Caki2 (cell line): ENCODE measurements at places on chromosomes 13 and 19. TPM values are rescaled to one million over a fixed set of nuclear protein-coding genes. Genes with fewer than 3 reads are reported as not detected.

Gene B3GNT8
- total RNA-seq = 0.41 TPM in 1 of 2 replicates, not detected in the other

- DNase-seq = no peak
Measured at GRCh38 chr13:99884913-99885312, 86.7 kb downstream of the ZIC5 start.

Gene ATP4B
- total RNA-seq = not detected in 2 replicates

- no peak for DNase-seq
Measured at GRCh38 chr19:51615991-51616390, 14.2 kb downstream of the SIGLEC5 start.

DNA sequence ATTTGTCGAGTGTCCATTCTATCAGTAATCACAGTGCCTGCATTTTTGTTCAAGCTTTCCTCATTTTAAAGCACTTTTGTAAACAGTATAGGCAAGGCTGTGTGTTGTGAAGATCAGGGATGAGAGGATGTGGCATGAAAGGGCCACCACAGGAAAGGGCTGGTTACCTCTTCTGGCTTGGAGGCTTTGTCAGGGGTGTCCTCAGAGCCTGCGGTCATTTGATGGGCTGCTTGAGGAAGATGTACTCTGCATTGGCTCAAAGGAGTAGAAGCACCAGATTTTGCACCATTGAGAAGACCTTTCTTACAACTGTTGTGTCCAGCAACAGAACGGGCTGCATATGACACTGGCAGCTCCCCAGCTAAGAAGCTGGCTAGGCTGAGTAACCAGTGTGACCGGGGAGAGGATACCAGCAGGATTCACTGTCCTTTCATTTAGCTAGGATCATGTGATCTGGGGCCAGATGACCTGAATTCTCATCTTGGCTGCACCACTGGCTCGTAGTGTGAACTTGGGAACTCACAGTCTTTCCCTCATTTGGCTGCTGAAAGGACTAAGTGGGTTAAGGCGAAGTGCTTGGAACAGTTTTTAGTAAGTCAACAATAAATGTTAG is 380.2 kb downstream of the FGF9 start:
- DNase-seq = no peak

Gene ZNF543
- total RNA-seq = 9.2 and 9.3 TPM in 2 replicates

DNA sequence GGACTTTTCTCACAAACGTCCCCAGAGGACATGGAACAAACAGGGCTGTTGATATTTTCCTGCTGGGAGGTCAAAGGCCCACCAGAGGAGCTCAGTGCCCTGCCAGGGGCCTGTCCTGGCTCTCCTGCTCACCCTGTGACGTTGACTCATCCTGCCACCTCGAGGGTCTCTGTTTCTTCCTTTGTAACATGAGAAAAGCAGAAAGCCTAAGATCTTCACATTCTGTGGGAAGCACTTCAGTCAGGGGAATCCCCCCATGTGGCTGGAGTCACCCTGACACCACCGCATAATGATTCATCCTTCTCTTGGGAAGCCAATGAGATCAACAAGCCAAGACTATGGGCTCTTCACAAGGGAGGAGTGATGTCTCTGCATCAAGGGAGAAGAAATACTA is 147.9 kb downstream of the KATNAL1 start:
- peak; percentile 84 for DNase-seq

- DNase-seq = no peak
Measured at GRCh38 chr19:41415154-41415571, 12.0 kb downstream of the B3GNT8 start.

Gene TBC1D4
- 9.0 and 14.9 TPM in 2 replicates for total RNA-seq

Gene RFPL4A
- not detected in 2 replicates for total RNA-seq

- no peak for DNase-seq
Measured at GRCh38 chr19:47507924-47508553, 6.8 kb downstream of the NAPA start.

DNA sequence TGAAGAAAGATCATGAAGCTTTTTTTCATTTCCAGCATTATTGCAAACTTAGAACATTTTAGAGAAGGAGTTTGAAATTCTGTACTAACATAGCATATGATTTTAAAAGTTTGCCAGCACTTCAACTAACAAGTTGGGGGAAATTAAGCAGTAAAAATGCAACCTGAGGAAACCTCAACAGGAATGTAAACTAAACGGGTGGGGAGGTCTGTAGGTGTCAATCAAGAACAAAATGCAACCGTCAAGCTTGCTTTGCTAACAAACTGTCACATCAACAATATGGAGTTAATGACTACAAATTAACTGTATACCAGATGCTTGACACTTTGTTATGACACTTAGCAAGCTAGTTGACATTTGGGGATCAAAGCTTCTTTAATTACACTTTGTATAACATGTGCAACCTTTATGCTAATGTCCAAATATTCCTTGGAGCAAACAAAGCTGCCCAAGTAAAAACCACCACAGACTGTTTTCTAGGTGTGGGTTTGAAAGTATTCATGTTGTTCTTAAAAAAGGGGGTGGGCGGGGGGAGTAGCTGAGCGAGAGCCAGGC is 52.1 kb downstream of the DACH1 start:
- DNase-seq = no peak

DNA sequence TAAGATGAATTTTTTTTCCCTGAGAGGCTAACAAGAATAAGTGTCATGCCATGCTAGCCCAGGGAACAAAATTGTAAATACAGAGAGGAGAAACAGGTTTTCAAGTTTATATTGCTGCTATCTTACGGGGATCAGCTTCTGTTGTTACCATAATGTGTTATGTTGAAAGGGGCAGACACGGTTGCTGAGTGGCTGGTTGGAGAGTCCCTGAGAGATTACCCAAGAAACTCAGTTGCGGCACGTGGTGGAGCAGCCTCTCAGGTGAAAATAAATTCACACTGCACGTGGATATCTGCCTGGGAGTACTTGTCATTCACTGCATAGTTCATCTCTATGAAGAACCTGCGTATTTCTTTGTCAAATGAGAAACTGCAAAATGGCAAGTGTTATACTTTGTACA is 293.6 kb downstream of the TDRD3 start:
- DNase-seq = no peak

DNA sequence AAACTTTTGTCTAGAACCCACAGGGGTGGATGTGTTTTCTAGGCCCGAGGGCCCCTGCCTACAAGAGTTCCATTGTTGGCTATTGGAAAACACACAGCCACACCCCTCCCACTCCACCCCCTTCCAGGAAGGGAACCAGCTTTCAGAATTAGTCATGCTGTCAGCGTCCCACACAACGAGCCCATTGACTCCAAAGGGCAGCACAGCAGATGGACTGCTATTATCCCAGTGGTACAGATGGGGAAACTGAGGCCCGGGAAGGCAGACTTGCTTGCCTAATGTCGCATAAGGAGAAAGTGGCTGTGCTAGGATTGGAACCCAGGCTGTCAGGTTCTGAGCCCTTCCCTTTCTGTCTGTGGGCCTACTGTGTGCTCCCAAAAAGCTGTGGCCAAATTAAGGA is 8.1 kb upstream of the FXYD3 start:
- no peak for DNase-seq

Gene CEACAM16
- not detected in 2 replicates for total RNA-seq

GRCh38 chr19:43425567-43426392 is 11.1 kb downstream of the TEX101 start:
- peak; percentile 66 for DNase-seq

Gene SERP2
- total RNA-seq = not detected in 2 replicates

- no peak for DNase-seq
Measured at GRCh38 chr19:47022140-47022536, 2.5 kb downstream of the NPAS1 start.

Gene LIG4
- total RNA-seq = 0.75 and 2.6 TPM in 2 replicates

GRCh38 chr19:16561382-16561781 is 10.8 kb downstream of the SLC35E1 start:
- DNase-seq = no peak

Gene SHC2
- 0.98 and 1.2 TPM in 2 replicates for total RNA-seq

Gene ZSCAN1
- total RNA-seq = 5.0 TPM in 1 of 2 replicates, not detected in the other

GRCh38 chr13:67632590-67632989 is 402.5 kb upstream of the PCDH9 start:
- no peak for DNase-seq

Gene BEST2
- total RNA-seq = not detected in 2 replicates

GRCh38 chr13:46893798-46894560 is 2.9 kb downstream of the HTR2A start:
- peak; percentile 53 for DNase-seq

Gene NCAN
- not detected in 2 replicates for total RNA-seq

DNA sequence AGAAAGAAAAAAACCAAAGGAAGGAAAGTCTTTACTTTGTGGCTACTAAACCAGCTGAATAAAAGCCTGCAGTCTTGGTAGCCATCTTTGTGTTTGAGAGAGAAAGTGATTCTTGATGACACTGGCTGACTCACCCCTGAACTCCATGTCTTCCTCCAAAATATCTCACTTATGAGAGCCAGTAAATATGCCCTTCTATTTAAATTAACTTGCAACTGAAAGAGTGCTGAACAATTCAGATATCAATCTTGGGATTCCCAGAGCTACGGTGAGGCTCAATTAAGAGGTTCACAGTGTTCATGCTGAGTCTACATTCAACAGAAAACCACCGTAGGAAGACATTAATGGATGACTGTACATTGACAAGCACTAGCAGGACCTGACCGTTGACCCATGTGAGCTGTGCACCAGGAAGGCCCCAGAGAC is 57.9 kb downstream of the KCTD12 start:
- DNase-seq = no peak

- DNase-seq = no peak
Measured at GRCh38 chr19:39351537-39352064, 9.4 kb downstream of the SAMD4B start.

Gene LILRB5
- total RNA-seq = not detected in 2 replicates

DNA sequence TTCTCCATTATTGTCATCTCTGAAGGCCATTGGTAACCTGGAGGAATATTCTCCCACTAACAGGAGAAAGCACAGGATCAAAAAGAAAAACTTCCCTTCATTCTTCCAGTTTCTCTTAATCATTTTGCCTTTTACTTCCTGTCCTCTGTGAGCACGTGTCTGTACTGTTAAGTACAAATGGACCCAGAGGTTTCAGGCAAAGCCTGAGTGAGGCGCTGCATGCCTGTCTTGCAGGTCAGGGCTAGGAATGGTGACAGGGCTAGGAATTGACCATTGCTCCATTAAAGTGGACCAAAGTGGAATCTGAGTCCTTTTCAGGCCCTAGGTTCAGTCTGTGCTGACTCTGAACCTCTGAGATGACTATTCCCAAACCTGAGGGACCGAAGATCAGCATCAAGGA is 326.7 kb downstream of the SHISA2 start:
- no peak for DNase-seq

- DNase-seq = no peak
Measured at GRCh38 chr19:12913851-12914690, 5.0 kb downstream of the SYCE2 start.

- no peak for DNase-seq
Measured at GRCh38 chr13:29537736-29538651, 57.5 kb downstream of the SLC7A1 start.

GRCh38 chr19:45607071-45608029 is 5.3 kb upstream of the GPR4 start:
- DNase-seq = peak; percentile 80

- DNase-seq = no peak
Measured at GRCh38 chr13:113663934-113664333, 3.1 kb upstream of the GRK1 start.

DNA sequence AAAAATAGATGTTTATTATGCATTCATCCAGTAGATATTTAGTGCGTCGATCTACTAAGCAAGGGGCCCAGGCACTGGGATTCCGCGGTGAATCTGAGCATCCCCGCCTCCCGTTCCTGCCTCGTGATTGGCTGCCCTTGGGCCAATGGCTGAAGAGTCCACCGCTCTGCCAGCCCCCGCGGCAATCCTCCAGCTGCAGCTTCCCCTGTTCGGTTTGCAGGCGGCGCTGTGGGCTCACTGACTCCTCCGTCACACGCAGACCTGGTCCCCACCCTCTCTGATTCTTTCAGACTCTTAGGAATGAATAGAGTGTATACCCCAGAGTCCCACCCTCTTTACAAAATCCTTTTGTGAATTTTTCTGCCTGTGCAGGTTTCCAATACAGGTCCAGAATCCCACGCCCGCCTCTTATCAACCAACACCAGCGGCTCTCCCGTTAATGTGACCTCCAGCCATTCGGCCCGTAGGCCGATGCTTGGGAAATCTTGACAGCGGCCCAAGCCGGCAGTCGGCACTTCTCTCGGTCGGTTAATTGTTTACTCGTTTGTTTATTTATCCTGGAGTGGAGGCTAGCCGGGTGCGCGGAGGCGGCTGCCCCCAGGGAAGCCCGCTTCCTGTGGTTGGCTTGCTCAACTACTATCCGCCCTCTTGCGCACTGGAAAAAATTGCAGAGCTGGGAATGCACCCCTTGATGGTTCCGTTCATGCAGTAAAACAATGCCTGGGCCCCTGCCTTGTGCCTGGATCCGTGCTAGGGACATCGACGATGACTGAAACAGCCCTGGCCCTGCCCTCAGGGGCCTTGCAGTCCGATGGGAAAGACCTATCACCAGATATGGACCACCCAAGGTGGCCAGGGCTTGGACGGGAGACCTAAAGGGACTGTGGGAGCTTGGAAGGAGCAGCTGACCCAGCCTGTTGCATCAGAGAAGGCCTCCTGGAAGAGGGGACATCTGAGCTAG is 4.5 kb upstream of the ARHGAP35 start:
- peak; percentile 97 for DNase-seq

- no peak for DNase-seq
Measured at GRCh38 chr13:44142540-44142867, 231.1 kb upstream of the SERP2 start.

DNA sequence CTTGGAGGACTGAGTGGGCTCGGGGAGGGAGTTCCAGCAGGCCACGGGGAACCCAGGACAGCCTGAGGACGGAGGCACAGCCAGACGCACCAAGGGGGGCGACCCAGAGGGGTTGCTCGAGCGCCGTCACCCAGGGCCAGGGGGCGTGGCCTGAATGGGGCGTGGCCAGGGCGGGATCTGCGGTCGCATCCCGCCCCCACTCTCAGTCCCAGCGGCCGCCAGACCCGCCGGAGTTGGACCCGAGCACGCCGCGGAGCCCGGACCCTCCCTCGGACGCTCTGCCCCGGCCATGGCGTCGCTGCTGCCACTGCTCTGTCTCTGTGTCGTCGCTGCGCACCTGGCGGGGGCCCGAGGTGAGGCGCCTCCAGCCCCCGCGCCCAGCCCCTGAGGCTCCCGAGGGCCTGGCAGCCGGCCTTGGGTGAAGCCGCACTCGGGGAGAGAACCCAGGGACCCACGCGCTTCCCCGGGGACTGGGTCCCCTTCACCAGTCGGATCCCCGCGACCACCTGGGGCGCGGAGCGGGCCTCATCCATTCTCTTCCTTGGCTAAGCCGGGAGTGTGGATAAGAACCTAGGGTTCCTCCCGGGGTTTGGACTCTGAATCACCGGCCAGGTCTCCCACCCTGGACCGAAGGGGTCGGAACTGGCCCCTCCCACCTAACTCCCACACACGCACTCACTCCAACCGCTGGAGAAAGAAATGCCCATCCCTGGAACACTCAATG is at the start of gene CILP2:
Gene CILP2 (plus strand): TSS at position 205 of the 724 bp plus-strand sequence. CDS start 85 bp downstream, at position 290.
- no peak for DNase-seq

- DNase-seq = no peak
Measured at GRCh38 chr13:23427881-23428528, 5.5 kb downstream of the SACS start.

- DNase-seq = no peak
Measured at GRCh38 chr13:71524613-71525304, 342.2 kb downstream of the DACH1 start.
